IPS DF 19.7 (cell line): ENCODE measurements at places on chromosomes 3 and 15.

DNA sequence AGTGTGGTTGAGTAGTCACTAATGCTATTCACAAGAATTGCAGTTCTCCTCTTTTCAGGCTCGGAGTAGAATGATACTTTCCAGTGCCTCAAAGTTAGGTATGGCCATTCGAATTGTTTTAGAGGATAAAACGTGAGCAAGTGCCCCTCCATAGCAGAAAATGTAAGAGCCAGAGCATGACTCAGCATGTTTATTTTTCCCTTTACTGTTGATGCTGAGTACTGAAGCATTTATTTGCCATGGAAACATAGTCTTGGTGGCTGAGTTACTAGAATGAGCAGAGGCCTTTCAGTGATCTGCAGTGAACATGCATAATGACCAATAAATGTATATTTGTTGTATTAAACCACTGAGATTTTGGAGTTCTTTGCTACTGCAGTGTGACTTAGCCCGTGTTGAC, 540.6 kb downstream of the NLGN1 start:
- DNase-seq, result no peak

DNA sequence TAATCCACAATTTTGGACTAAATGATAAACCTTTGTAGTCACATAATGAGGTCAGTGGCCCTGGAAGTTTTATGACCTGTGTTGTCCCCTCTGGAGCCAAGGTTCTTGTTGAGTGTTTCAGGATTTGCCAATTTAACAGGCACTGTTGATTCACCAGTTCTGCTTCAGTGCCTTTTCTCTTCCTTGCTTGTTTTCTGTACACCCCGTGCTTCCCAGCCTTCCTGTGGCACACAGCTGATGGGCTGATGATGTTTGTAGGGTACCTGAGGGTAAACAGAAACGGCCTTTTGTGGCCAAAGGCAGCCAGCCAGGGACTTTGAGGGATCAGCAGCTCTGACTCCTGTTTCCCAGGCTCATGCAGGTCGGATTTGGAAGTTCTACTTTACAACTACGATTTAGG, 13.3 kb downstream of the GYG1 start:
- DNase-seq, result no peak

GRCh38 chr3:3636815-3637214, 162.4 kb upstream of the LRRN1 start:
- DNase-seq, result no peak

DNA sequence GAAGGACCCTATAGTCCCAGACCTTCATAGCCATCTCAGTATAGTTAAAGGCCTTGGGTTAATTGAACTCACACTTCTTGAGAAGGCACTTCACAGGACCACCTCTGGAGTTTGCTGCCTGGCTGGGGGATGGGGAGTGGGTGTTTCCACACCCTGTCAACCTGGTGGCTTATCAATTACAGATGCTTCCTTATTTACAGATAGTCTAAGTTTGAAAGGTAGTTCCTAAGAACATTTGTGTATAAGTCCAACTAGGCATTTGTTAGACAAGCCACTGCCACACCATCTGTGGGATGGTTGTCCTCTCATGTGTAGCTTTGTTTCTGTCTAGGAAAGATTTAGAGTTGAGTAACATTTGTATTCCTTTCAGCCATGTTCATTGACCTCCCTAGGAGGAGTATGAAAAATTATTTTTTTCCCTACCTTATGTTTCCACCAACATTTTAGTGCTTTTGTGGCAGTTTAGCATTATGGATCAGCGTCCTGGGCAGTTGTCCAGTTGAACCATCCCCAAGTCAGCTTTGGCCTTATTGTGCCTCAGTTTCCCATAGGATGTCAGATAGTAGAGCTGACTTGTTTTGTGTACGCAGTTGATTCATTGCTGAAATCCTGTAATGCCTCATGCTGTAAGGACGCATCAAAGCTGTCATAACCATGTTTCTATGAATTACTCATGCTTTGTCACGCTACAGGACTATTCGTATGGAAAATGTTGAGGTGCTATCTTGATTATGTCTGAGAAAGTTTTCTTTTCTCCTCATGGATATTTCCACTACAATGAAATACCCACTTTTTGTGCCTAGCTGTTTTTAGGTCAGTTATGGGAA, 21.2 kb upstream of the SIAH2 start:
- no peak for DNase-seq

DNA sequence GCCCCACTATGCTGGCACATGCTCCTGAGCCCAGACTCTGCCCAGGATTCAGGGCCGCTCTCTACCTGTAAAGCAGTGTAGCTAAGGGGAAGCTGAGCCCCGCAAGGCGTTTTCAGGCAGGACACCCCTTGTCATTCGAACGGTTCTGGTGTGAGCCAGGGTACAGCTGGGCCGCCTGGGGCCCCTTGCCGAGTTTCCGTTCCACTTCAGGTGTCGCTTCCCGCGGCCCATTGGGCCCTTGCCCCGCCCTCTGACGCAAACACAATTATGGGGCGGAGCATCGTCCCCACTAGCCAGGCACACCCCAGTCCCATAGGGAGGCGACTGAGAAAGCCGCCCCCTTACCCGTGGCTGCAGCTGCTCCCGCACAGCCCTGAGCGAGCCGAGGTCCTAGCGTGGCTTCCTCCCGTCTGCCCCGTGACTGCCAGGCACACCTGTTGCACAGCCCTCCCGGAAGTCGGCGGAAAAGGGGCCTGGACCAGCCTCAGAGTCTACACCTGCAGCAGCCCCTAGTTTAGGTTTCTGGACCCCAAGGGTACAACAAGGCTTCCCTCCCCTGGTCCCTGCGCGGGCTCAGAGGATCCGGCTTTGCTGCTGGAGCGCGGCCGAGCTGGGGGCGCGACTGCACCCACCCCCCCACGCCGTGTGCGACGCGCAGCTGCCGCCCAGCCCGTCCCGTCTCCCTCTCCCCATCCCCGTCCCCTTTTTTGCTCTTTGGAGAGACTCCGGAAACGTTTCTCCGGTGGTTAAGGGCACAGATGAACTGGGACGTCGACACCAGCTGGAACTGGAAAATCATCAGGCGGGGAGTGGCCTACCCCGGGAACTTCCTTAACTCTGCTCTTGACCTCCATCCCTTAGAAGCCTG, at the start of gene PLSCR2:
TSS of gene PLSCR2 (minus strand) at position 412 of the 868 bp plus-strand sequence. CDS start 9,657 bp downstream, outside the sequence.
- peak; percentile 28 for DNase-seq

DNA sequence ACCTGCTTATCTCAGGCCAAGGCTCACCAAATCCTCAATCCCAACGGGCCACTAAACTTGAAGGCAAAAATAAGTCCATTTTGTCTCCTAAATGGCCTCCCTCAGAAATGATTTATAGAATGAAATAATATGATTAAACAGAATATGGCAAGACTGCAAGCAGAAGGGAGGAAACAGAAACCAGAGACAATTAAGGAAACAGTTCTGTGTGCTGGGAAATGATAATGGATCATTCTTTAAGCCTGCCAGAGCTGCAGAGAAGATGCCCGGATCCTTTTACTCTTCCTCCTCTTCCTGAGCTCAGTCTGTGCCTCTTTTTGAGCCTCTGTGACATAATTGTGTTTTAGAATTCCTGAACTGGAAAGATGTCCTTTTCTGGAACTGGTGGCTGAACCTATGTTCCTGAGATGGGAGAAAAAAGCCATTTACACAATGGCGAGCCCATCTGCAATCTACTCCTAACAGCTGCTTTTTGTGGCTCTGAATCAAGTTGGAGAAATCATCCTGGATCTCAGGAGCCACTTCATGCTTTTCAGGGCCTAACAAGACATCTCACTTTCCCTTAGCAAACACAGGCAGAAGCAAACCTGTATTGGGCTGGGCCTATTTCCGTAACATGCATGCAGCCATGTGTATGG, 2.8 kb upstream of the ABHD2 start:
- DNase-seq, result no peak

DNA sequence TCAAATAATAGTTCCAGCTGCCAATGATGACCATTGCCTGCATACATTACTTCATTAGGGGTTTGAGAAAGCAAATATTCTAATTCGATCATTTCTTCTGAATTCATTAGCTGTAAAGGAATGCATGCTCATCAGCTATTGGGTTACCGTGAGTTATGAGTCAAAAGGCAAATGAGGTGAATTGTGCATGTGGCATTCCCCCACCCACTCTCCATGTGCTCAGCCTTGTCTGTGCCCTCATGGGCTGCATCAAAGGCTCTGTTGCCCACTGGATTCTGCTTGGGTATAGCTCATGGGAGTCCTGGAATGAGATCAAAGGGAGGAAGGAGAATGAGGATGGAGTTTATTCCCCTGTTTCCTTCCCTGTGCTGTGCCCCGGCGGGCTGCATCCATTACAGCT, 99.3 kb upstream of the CHRNA7 start:
- DNase-seq, result no peak

GRCh38 chr3:31469385-31469784, 63.3 kb upstream of the STT3B start:
- DNase-seq, result no peak

GRCh38 chr3:156627946-156628569, 46.3 kb upstream of the TIPARP start:
- DNase-seq, result no peak
